ENCODE measurements at places on chromosomes 5 and 9.

DNA sequence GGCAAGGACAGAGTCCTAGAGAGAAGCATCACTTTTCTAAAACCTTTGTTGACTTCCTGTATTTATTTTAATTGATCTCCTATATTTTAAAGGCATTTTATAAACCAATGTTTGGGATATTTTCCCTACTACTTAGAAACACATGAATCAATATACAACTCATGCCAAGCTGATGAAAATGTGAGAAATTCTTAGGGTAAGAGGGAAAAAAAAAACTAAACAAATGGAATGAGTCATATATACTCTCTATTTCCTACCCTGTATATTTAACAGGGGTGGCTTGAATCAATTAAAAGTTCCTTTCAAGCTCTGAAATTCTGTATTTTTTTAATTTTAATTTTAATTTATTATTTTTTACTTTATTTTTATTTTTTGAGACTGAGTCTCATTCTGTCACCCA is 19.6 kb downstream of the BAAT start:
- DNase-seq = no peak

GRCh38 chr5:141534492-141535213 is 45.8 kb downstream of the PCDHGC5 start:
- no peak for DNase-seq

- no peak for DNase-seq
Observed at GRCh38 chr5:1366514-1366913, 21.6 kb upstream of the CLPTM1L start.

- DNase-seq = no peak
Observed at GRCh38 chr5:138910546-138911185, 35.5 kb upstream of the LRRTM2 start.

- DNase-seq = no peak
Observed at GRCh38 chr9:100690438-100690837, 112.6 kb downstream of the CAVIN4 start.

DNA sequence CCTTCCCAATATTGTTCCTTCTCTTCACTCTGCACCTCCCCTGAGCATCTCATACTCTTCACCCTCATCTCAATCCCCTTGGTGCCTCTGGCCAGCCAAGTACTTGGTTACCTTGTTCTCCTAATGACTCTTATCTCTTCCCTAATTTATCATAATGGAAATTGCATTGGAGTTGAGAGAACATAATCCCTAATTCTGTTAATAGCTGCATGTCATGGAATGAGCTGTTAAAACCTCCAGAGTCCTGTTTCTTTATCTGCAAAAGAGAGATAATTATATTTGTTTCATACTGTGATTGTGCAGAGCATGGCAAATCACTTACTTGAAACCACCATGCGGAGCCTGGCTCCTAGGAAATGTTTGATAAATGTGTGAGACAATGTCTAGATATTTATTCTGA is 1074.9 kb upstream of the DMAC1 start:
- no peak for DNase-seq

Measured in stimulated activated CD8-positive, alpha-beta memory T cell treated with anti-CD3 and anti-CD28 coated beads, Interleukin-2, amount 100 ng/mL, for 1 hour (primary cell).